ENCODE measurements at places on chromosomes 2 and 18.

DNA sequence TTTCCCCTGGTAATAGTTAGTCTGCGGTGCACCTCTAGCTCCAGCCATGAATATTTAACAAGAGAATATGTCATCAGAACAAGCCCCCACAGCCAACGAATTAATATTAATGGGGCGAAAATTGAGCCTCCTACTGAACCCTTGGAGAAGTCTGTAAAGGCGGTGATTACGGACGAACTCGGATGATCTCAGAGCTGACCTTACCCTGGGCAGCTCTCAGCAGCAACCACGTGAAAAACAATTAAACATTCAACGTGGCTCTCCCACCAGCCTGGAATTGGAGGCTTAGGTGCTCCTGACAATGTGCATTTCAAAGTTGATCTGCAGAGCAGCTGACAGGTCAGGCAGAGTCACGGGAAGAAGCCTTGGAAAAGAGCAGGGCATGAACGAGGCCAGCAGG, 407.6 kb upstream of the MYT1L start:
- H3K36me3 ChIP-seq: no peaks in the 10 kb centered on the region
- no peak overlapping the region for H3K4me3 ChIP-seq
- no peak for DNase-seq
- H3K27me3 ChIP-seq: no peaks in the 10 kb centered on the region

DNA sequence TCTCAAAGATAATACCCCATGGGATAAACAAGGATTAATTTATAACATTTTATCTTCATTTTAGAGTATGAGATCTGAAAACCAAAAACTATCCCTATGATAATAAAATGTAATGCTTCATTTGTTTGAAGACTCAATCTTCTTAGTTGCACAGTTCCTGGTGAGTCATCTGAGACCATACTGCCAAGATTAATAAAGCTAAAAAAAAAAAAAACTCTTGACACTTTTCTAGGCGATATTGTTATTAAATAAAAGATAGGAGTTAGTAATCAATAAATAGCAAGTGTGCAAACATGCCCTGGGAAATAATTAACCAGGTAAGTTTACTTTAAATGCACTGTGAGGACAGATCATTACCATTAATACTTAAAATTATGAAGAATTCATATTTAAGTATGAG, 83.9 kb downstream of the RPE start:
- H3K36me3 ChIP-seq: no peaks in the 10 kb centered on the region
- DNase-seq: no peak
- H3K27me3 ChIP-seq: no peaks in the 10 kb centered on the region
- H3K4me1 ChIP-seq: no peaks in the 10 kb centered on the region
- no peak overlapping the region for H3K27ac ChIP-seq

DNA sequence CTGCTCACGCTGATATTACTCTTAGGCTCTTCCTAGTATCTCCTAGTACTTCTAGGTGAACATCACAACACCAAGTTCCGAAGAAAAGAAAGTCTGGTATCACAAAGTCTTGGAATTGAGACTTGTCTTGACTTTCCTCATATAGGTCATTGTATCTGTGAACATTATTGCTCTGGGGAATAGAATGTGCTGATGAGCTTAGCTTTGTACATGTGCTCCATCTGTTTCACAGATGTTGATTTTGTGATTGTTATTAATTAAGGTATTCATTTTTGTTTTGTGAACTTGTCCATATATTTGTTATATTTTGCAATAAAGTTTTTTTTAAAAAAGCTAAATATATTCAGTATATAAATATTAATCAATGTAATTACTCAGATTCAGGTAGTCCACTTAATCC, 111.7 kb downstream of the BABAM2 start:
- H3K27me3 ChIP-seq: no peaks in the 10 kb centered on the region
- H3K4me1 ChIP-seq: no peaks in the 10 kb centered on the region
- no peak overlapping the region for H3K4me3 ChIP-seq
- DNase-seq: no peak

DNA sequence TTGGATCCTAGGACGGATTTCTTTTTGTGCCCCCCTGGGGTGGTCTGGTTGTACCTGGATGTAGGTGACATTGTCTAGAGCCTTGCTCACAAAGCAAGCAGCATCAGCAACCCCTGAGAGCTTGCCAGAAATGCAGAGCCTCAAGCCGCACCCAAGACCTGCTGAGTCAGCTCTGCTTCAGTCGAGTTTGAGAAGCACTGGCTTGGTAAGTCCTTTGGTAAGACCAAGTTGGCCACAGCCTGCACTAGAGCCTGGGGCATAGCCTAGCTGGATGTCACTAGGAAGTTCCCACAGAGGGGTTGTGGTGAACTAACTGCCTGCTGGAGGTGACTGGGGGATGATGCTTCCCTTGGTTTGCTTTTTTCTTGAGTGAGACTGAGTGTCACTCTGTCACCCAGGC, 6.2 kb downstream of the ABCG5 start:
- no peak overlapping the region for H3K27ac ChIP-seq
- no peaks in the 10 kb centered on the region for H3K27me3 ChIP-seq
- no peak for DNase-seq
- no peak overlapping the region for H3K4me3 ChIP-seq
- H3K36me3 ChIP-seq: no peaks in the 10 kb centered on the region

- H3K27ac ChIP-seq: peak overlapping the region; percentile 85
- DNase-seq: peak; percentile 25
- peaks cover 10% of the 10 kb centered on the region for H3K36me3 ChIP-seq
- H3K27me3 ChIP-seq: no peaks in the 10 kb centered on the region
These were observed 1.7 kb downstream of the CYTIP start for GRCh38 chr2:157442191-157442590.

All from CD4-positive, alpha-beta memory T cell (primary cell).